ENCODE measurements at places on chromosomes 1 and 21.

DNA sequence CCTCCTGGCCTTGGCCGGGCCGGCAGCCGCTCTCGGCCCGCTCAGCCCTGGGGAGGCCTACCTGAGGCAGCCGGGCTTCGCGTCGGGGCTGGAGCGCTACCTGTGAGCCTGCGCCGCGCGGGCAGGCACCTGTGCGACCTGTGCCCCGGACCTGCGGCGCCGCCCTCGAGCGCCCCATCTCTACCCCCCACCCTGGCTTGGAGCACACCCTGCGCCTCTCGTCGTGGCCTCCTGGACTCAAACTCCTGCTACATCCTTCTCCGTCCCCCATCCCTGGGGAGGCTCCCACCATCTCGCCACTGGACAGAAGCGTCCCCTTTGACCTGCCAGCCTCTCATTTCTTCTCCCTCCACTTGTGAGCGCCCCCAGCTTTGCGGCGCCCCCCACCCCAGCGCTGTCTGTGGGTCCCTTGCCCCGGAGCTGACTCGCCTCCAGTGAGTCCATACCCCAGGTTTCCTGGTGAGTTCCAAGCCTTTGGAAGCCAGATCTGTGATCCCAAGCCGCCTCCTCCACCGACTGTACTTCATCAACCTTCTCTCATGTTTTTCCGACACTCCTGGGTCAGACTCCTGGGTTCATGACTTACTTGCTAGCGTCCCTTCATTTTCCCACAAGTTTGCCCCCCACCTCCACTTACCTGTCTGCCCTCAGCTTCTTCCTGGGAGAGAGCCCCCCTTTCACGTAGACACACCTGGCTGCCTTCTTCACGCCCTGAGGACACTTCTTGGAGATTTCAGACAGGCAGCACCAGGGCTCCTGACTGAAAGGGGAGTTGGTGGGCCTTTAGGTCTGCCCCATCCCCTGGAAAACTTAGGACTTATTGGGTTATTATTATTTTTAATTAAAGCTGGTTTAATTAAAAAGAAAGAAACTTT lies 1.3 kb downstream of the FOXE3 start:
- DNase-seq = no peak

GRCh38 chr1:156246781-156247459 lies 936 bp downstream of the PAQR6 start:
- no peak for DNase-seq

GRCh38 chr1:162902416-162902815 lies 41.4 kb upstream of the CCDC190 start:
- DNase-seq = no peak

DNA sequence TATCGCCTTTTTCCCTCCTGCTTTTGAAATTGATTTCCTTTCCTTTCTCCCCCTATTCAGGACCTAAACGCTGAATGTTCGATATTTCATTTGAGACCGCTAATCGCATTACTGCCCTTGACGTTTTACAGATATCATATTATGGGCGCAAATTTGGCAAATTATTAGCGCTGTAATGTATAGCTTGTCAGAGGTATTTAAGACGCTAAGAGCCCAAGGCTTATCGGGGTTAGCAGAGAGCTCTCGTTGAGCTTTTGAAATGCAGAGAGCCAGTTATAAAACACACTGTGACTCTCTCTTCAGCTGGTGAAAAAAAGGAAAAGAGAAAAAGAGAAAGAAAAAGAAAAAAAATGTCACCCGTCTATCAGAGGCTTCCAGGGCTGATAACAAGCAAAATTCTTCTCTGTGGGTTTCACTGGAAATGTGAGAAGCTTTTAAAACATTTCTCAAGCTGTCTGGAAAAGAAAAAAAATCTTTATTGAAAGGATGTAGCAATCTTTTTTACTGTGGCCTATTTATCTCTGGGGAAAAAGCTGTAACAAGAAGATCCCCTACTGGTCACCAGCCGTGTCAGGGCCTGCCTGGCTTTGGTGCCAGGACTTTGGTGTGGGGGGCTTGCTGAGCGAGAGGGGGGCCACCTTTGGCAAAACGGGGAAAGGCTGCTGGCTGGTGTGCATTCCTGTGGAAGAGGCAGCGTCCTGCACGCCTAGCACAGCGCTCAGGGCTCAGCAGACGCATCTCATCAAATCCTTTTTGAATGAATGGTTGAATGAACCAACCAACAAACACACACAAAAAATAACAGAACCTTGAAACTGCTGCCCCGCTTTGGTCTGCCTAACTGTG lies 119.8 kb downstream of the RNF220 start:
- DNase-seq = no peak

GRCh38 chr1:5388622-5389021 lies 603.6 kb downstream of the NPHP4 start:
- no peak for DNase-seq

DNA sequence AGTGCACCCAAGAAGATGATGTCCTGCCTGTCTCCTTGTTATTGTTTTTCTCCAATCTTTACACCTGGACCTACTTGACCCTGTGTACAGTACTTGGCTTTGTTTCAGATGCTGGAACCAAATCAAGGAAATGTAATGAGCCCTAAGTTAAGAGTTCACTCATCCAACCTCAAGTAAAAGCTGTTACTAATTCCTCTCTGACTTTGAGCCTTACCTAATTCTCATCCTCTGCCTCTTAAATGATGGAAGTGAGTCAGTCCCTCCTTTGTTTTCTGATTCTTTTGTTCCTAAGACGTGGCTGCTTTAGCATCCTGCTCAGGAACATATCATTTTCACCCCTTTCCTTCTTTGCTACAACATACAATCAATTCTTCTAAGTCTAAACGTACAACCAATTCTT lies 15.3 kb upstream of the PLA2G4A start:
- peak; percentile 36 for DNase-seq

- no peak for DNase-seq
Observed at GRCh38 chr1:60367532-60367931, 294.0 kb upstream of the C1orf87 start.

All from HT1080 (cell line).